Activated CD8-positive, alpha-beta T cell treated with anti-CD3 and anti-CD28 coated beads for 36 hours (primary cell): ENCODE measurements at places on chromosomes 12 and 14. TPM values are rescaled to one million over a fixed set of nuclear protein-coding genes. Genes with fewer than 3 reads are reported as not detected.
A peak's percentile ranks its signal among the peaks of the same experiment; 100 is the strongest.

Gene E2F7
- total RNA-seq = 5.3 TPM

Gene INSM2
- total RNA-seq = not detected

Gene BDKRB1
- not detected for total RNA-seq

GRCh38 chr14:56159066-56159465, 40.9 kb downstream of the PELI2 start:
- peaks cover 6% of the 10 kb centered on the region for H3K36me3 ChIP-seq
- DNase-seq = no peak
- H3K4me1 ChIP-seq = no peaks in the 10 kb centered on the region
- H3K27me3 ChIP-seq = no peaks in the 10 kb centered on the region

- H3K4me1 ChIP-seq = no peaks in the 10 kb centered on the region
- H3K27me3 ChIP-seq = peaks cover 3% of the 10 kb centered on the region
- no peaks in the 10 kb centered on the region for H3K36me3 ChIP-seq
- H3K27ac ChIP-seq = no peak overlapping the region
Observed at GRCh38 chr14:103028161-103028767, 29.1 kb downstream of the CDC42BPB start.

DNA sequence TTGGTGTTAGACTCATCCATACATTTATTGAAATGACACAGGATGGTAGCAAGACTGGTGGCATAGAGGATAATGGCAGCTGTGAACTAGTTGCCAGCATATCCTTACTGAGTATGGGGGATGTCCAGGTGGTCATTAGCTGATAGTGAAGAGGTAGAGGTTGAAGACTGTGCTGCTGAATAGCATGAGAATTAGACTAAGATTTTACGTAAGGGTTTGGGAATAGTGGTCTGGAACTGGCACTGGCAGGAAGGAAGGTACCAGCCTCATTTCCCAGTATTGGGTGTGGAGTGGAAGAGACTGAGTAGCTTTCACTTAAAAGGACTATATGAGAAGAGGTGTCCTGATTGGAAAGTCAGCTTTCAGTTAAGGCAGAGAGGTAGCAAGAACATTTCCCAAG, 6.5 kb downstream of the ERC1 start:
- H3K4me3 ChIP-seq = no peak overlapping the region
- H3K4me1 ChIP-seq = peaks cover 35% of the 10 kb centered on the region
- no peak for DNase-seq
- H3K27me3 ChIP-seq = no peaks in the 10 kb centered on the region
- no peak overlapping the region for H3K27ac ChIP-seq

Gene MGAT4C
- not detected for total RNA-seq

- no peak overlapping the region for H3K4me3 ChIP-seq
- no peak overlapping the region for H3K27ac ChIP-seq
- no peak for DNase-seq
- peaks cover 15% of the 10 kb centered on the region for H3K27me3 ChIP-seq
- no peaks in the 10 kb centered on the region for H3K4me1 ChIP-seq
Observed at GRCh38 chr12:112615196-112615595, 176.4 kb upstream of the RPH3A start.

DNA sequence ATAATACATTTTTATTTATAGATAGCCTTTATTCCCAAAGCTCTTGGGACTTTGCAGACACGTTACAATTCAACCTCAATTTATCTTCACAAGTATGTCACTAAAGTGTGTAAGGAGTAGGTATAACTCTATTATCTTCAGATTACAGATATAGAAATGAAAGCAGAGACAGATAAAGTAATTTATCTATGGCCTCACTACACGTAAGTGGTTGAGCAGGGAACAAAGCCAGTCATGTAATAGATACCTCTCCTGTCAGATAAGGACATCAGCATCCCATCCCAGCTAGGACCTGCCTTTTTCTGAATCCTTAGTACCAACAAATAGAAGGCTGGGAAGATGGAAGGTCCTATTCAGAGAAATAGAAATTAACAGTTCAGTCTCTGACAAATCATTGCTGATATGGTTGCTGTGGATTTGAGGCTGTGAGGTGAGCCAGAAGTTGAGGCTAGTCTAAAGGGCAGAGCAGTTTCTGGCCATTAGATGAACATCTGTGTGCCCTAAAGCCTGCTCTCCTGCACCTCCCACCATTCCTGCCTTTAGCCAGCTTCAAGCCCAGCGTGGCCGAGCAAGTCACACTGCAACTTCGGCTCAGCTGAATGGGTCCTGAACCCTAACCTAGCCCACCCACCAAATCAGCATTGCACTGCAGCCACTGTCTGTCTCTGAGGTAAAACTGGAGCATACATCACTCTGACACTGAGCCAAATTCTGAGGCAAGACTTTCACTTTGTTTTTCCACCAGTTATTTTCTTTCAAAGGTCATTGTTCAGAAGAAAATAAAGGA, 71.1 kb upstream of the PLEKHA5 start:
- peaks cover 6% of the 10 kb centered on the region for H3K27me3 ChIP-seq
- no peak for DNase-seq
- no peaks in the 10 kb centered on the region for H3K4me1 ChIP-seq
- no peaks in the 10 kb centered on the region for H3K36me3 ChIP-seq
- no peak overlapping the region for H3K4me3 ChIP-seq
- H3K27ac ChIP-seq = no peak overlapping the region

- H3K4me3 ChIP-seq = no peak overlapping the region
- H3K4me1 ChIP-seq = peaks cover 7% of the 10 kb centered on the region
- DNase-seq = no peak
Observed at GRCh38 chr12:1842905-1843640, 22.7 kb downstream of the LRTM2 start.

Gene TSPAN8
- not detected for total RNA-seq

DNA sequence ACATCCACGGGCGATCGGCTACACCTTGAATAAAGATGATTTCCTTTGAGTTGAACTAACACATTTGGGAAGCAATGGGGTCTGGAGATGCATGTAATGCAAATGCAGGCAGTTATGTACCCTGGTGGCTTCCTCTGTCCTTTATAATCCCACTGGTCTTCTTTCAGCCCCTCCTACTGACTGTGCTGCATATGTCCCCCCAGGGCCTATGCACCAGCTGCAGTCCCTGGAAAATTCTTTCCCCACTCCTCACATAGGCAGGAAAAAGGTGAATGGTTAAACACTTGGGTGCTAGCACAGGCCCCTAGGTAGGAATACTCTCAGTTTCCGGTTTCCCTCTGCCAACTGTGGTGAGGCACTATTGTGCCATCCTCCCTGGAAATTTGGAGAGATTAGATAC, 294.8 kb upstream of the SOX5 start:
- no peak for DNase-seq
- H3K36me3 ChIP-seq = no peaks in the 10 kb centered on the region
- no peak overlapping the region for H3K4me3 ChIP-seq
- H3K4me1 ChIP-seq = no peaks in the 10 kb centered on the region
- no peaks in the 10 kb centered on the region for H3K27me3 ChIP-seq

- H3K4me1 ChIP-seq = no peaks in the 10 kb centered on the region
- DNase-seq = no peak
- no peak overlapping the region for H3K27ac ChIP-seq
- no peak overlapping the region for H3K4me3 ChIP-seq
- H3K27me3 ChIP-seq = peaks cover 24% of the 10 kb centered on the region
- H3K36me3 ChIP-seq = no peaks in the 10 kb centered on the region
Observed at GRCh38 chr12:65014504-65015271, 106.4 kb downstream of the WIF1 start.

GRCh38 chr12:119685375-119685774, 17.4 kb downstream of the PRKAB1 start:
- H3K27me3 ChIP-seq = no peaks in the 10 kb centered on the region
- H3K36me3 ChIP-seq = peaks cover 11% of the 10 kb centered on the region
- H3K27ac ChIP-seq = no peak overlapping the region
- H3K4me1 ChIP-seq = peaks cover 13% of the 10 kb centered on the region
- H3K4me3 ChIP-seq = no peak overlapping the region

- no peak overlapping the region for H3K4me3 ChIP-seq
- no peaks in the 10 kb centered on the region for H3K36me3 ChIP-seq
- no peak for DNase-seq
- H3K27ac ChIP-seq = no peak overlapping the region
- H3K27me3 ChIP-seq = no peaks in the 10 kb centered on the region
Observed at GRCh38 chr14:29759521-29760340, 167.9 kb downstream of the PRKD1 start.

GRCh38 chr12:3326850-3327780, 163.9 kb upstream of the PRMT8 start:
- H3K4me3 ChIP-seq = no peak overlapping the region
- no peak for DNase-seq
- no peak overlapping the region for H3K27ac ChIP-seq
- no peaks in the 10 kb centered on the region for H3K27me3 ChIP-seq
- no peaks in the 10 kb centered on the region for H3K4me1 ChIP-seq

GRCh38 chr12:64666054-64666914, 56.0 kb downstream of the RASSF3 start:
- H3K36me3 ChIP-seq = peaks cover 2% of the 10 kb centered on the region
- no peaks in the 10 kb centered on the region for H3K27me3 ChIP-seq
- H3K4me3 ChIP-seq = peak overlapping the region; percentile 49
- peak overlapping the region; percentile 96 for H3K27ac ChIP-seq
- H3K4me1 ChIP-seq = peaks cover 79% of the 10 kb centered on the region

GRCh38 chr12:47378907-47379306, 299.1 kb upstream of the AMIGO2 start:
- no peaks in the 10 kb centered on the region for H3K27me3 ChIP-seq
- peaks cover 34% of the 10 kb centered on the region for H3K36me3 ChIP-seq
- no peak for DNase-seq
